ENCODE measurements at places on chromosomes 7 and 10.

GRCh38 chr7:120033114-120033513 lies 239.9 kb upstream of the KCND2 start:
- no peak for DNase-seq

GRCh38 chr7:114217026-114217806 lies 197.4 kb upstream of the FOXP2 start:
- DNase-seq, result no peak

- DNase-seq, result no peak
These were observed 267.8 kb downstream of the BICC1 start for GRCh38 chr10:58780476-58780875.

- DNase-seq, result no peak
These were observed 41.5 kb downstream of the TET1 start for GRCh38 chr10:68601501-68602265.

GRCh38 chr10:33897291-33897752 lies 562.9 kb upstream of the NRP1 start:
- no peak for DNase-seq

DNA sequence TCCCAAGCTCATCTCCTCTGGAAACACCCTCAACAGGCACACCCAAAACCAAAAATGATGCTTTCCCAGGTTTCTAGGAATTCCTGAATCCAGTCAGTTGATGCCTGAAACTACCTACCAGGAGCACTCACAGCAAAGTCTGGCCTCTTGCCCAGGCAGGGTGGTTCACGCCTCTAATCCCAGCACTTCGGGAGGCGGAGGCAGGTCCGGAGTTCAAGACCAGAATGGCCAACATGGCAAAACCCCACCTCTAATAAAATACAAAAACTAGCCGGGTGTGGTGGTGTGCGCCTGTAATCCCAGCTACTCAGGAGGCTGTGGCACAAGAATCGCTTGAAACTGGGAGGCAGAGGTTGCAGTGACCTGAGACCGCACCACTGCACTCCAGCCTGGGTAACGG lies 1.9 kb downstream of the MAD1L1 start:
- no peak for DNase-seq
